ENCODE measurements at places on chromosomes 13 and 19.
A peak's percentile ranks its signal among the peaks of the same experiment; 100 is the strongest.

DNA sequence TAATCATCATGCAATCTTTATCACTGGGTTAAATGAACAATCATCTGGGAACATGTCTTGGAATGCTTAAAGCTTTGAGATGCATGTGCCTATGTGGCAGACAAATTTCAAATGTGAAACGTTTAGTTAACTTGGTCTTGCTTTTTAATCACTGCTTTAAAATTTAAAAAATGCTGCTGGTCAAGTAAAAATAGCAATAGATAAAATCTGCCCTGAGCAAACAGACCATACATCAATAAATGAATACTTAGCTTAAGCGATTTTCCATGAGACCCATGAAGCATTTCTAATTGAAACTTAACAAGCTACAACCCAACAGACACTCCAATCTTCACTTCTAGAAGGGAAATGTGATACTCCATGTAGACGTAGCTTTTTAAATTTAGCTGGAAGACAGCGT is 1.9 kb upstream of the KL start:
- peaks cover 13% of the 10 kb centered on the region for H3K27me3 ChIP-seq
- H3K4me1 ChIP-seq, result peaks cover 1% of the 10 kb centered on the region
- H3K27ac ChIP-seq, result no peak overlapping the region
- DNase-seq, result no peak

DNA sequence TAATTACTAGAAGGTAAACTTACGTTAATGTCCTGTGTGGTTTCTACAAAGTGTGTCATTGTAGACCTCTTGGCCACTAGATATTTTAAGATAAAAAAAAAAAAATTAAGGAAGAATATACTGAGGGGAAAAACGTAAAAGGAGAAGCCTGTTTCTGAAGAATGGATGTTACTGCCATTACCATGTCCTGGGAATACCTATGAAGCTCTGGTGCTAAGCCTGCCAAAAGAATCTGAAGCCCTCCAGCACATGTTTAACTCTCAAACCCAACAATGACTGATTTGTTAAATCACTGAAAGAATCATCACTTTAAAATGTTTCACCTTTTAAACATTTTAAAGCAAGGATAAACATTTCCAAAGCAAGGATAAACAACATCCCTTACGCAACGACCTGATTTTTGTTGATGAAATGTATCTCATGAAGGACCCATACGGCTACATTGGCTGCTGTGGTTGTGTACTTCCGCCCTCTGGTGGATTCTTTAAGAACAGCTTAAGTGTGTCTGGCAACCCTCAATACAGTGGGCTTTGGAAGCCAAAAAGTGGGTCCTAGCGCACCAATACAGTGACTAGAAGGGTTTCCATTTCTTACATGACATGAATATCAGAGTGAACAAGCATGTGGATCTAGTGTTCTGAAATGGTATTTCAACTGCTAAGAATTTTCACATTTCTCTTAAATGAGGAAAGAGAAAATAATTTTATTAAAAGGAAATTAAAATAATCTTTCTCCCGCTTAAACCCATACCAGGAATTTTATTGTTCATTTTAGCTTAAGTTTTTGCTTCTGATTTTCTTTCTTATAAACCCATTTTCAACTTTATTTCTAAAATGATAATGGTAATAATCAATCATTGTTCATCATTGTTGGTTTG is 74.5 kb upstream of the RAP2A start:
- DNase-seq, result peak; percentile 85
- no peaks in the 10 kb centered on the region for H3K4me1 ChIP-seq
- no peaks in the 10 kb centered on the region for H3K27me3 ChIP-seq
- H3K36me3 ChIP-seq, result no peaks in the 10 kb centered on the region
- no peak overlapping the region for H3K27ac ChIP-seq

- peak; percentile 87 for DNase-seq
- no peaks in the 10 kb centered on the region for H3K36me3 ChIP-seq
- H3K4me1 ChIP-seq, result no peaks in the 10 kb centered on the region
- no peak overlapping the region for H3K27ac ChIP-seq
- H3K4me3 ChIP-seq, result no peak overlapping the region
- H3K27me3 ChIP-seq, result no peaks in the 10 kb centered on the region
These were observed 1.1 kb upstream of the ZNF763 start for GRCh38 chr19:11963566-11964355.

- H3K4me1 ChIP-seq, result no peaks in the 10 kb centered on the region
- no peak overlapping the region for H3K4me3 ChIP-seq
- H3K27ac ChIP-seq, result no peak overlapping the region
- H3K27me3 ChIP-seq, result no peaks in the 10 kb centered on the region
- no peaks in the 10 kb centered on the region for H3K36me3 ChIP-seq
These were observed 83.7 kb downstream of the AKAP11 start for GRCh38 chr13:42355491-42356183.

- H3K4me3 ChIP-seq, result no peak overlapping the region
- H3K4me1 ChIP-seq, result no peaks in the 10 kb centered on the region
- no peak overlapping the region for H3K27ac ChIP-seq
- no peaks in the 10 kb centered on the region for H3K36me3 ChIP-seq
These were observed 7.0 kb upstream of the MAP2K2 start for GRCh38 chr19:4130744-4131438.

- H3K27me3 ChIP-seq, result no peaks in the 10 kb centered on the region
- H3K4me1 ChIP-seq, result no peaks in the 10 kb centered on the region
- no peak overlapping the region for H3K4me3 ChIP-seq
These were observed 120.7 kb upstream of the OBI1 start for GRCh38 chr13:78779608-78780007.

GRCh38 chr13:65028101-65028500 is 2202.0 kb downstream of the PCDH9 start:
- H3K27ac ChIP-seq, result no peak overlapping the region
- no peaks in the 10 kb centered on the region for H3K4me1 ChIP-seq
- DNase-seq, result no peak
- H3K27me3 ChIP-seq, result no peaks in the 10 kb centered on the region
- no peak overlapping the region for H3K4me3 ChIP-seq

- no peak for DNase-seq
- no peaks in the 10 kb centered on the region for H3K36me3 ChIP-seq
- H3K27ac ChIP-seq, result no peak overlapping the region
- no peaks in the 10 kb centered on the region for H3K4me1 ChIP-seq
These were observed 94.2 kb upstream of the GJB6 start for GRCh38 chr13:20326276-20326675.

- DNase-seq, result no peak
- peaks cover 2% of the 10 kb centered on the region for H3K4me1 ChIP-seq
- no peaks in the 10 kb centered on the region for H3K27me3 ChIP-seq
- no peaks in the 10 kb centered on the region for H3K36me3 ChIP-seq
These were observed 55.0 kb downstream of the LRCH1 start for GRCh38 chr13:46607768-46608564.

- no peak overlapping the region for H3K27ac ChIP-seq
- no peak for DNase-seq
- H3K4me1 ChIP-seq, result no peaks in the 10 kb centered on the region
These were observed 939.2 kb upstream of the ATXN8OS start for GRCh38 chr13:69168436-69168835.

GRCh38 chr13:39765801-39766463 is 110.5 kb downstream of the COG6 start:
- H3K4me3 ChIP-seq, result no peak overlapping the region
- no peaks in the 10 kb centered on the region for H3K4me1 ChIP-seq
- H3K36me3 ChIP-seq, result no peaks in the 10 kb centered on the region
- H3K27ac ChIP-seq, result no peak overlapping the region

DNA sequence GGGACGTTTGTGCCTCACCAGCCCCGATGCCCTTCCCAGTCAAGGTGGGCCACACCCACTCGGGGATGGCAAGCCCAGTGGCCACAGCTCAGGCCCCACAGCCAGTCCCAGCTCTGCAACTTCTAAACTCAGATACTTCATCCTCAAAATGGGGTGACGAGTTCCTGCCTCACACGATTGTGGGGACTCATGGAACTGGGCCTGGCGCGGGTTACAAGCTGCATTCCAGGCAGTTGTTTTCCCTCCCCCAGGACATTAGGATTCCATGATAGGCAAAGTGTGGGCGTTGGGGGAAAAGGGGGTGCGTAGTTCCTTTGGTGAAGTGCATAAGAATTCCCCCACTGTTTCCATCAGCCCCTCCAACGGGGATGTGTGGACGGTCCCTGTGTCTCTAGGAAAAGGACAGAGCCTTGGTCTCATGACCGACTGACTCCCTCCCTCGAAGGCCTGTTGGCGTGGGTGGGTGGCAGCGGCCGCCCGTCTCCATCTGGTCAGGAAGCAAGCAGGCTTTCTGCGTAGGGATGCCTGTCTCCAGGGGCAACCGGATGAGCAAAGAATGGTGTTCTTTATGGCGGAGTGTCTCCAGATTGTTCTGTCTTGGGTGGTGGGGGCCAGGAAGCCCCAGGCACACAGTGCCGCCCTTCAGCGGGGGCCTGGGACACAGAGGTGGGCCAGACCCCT is 21.1 kb upstream of the NPAS1 start:
- H3K27me3 ChIP-seq, result no peaks in the 10 kb centered on the region
- no peak overlapping the region for H3K27ac ChIP-seq
- DNase-seq, result no peak
- H3K4me1 ChIP-seq, result no peaks in the 10 kb centered on the region
- H3K36me3 ChIP-seq, result peaks cover 5% of the 10 kb centered on the region

DNA sequence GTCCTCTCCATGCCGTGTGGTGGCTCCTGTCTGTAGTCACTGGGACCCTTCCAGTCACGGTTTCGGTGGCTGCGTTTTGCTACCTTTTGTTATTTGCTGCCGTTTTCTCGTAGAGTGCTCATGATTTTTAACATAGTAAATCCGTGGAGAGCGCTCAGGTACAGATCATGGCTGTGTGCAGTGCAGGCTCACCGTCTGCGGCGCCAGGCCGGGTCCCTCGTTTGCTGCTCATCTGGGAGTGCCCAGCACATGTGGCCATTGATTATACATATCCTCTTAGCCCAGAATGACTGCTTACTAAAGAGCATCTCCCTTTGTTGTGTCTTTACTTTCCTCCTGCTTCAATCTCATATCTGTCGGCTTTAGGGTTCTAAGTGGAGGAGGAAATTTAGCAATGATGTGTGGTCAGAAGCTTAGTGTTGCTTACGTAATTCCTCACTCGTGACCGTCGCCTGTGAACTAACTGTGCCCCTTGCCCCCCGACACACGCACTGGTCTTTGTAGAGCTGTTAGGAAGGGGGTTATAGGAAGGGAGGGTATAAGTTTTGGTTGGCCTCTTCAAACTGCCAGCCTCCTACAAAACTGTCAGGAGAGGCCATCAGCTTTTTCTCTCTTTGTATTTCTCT is 31.8 kb downstream of the TFDP1 start:
- H3K36me3 ChIP-seq, result peaks cover 2% of the 10 kb centered on the region
- DNase-seq, result no peak
- no peaks in the 10 kb centered on the region for H3K27me3 ChIP-seq
- no peak overlapping the region for H3K4me3 ChIP-seq

- H3K27ac ChIP-seq, result no peak overlapping the region
- no peaks in the 10 kb centered on the region for H3K4me1 ChIP-seq
- no peak for DNase-seq
- H3K4me3 ChIP-seq, result no peak overlapping the region
- H3K27me3 ChIP-seq, result no peaks in the 10 kb centered on the region
These were observed 496.7 kb downstream of the EFNB2 start for GRCh38 chr13:106038752-106039151.

- no peak overlapping the region for H3K4me3 ChIP-seq
- H3K27ac ChIP-seq, result no peak overlapping the region
- DNase-seq, result no peak
- H3K4me1 ChIP-seq, result no peaks in the 10 kb centered on the region
These were observed 20.7 kb downstream of the SETDB2 start for GRCh38 chr13:49464621-49465325.

DNA sequence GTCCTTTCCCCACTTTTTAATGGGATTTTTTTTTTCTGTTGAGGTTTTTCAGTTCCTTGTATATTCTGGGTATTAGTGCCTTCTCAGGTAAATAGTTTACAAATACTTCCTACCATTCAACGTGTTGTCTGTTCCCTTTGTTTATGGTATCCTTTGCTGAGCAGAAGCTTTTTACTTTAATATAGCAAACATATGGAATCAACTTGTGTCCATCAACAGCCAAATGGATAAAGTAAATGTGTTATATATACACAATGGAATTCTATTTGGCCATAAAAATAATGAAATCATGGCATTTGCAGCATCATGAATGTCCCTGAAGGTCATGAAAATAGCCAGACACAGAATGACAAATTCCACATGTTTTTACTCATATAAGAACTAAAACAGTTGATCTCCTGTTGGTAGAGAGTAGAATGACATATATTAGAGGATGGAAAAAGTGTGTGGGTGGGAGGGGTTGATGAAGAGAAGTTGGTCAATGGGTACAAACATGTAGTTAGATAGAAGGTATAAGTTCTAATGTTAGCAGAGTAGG is 500.8 kb downstream of the SLITRK6 start:
- peak; percentile 6 for DNase-seq
- H3K27me3 ChIP-seq, result no peaks in the 10 kb centered on the region
- H3K4me3 ChIP-seq, result no peak overlapping the region
- H3K4me1 ChIP-seq, result no peaks in the 10 kb centered on the region
- no peaks in the 10 kb centered on the region for H3K36me3 ChIP-seq
- no peak overlapping the region for H3K27ac ChIP-seq

GRCh38 chr19:16141043-16141442 is 2.4 kb upstream of the HSH2D start:
- DNase-seq, result no peak
- H3K27ac ChIP-seq, result no peak overlapping the region
- no peaks in the 10 kb centered on the region for H3K4me1 ChIP-seq
- no peaks in the 10 kb centered on the region for H3K36me3 ChIP-seq
- H3K27me3 ChIP-seq, result no peaks in the 10 kb centered on the region
- no peak overlapping the region for H3K4me3 ChIP-seq

- DNase-seq, result no peak
- H3K4me1 ChIP-seq, result no peaks in the 10 kb centered on the region
- H3K27ac ChIP-seq, result no peak overlapping the region
These were observed 108.3 kb downstream of the DOCK9 start for GRCh38 chr13:98869408-98870090.

- H3K27ac ChIP-seq, result no peak overlapping the region
- H3K4me1 ChIP-seq, result no peaks in the 10 kb centered on the region
- no peaks in the 10 kb centered on the region for H3K36me3 ChIP-seq
- no peak overlapping the region for H3K4me3 ChIP-seq
- H3K27me3 ChIP-seq, result no peaks in the 10 kb centered on the region
- no peak for DNase-seq
These were observed 11.6 kb downstream of the ARRDC5 start for GRCh38 chr19:4891066-4891465.

DNA sequence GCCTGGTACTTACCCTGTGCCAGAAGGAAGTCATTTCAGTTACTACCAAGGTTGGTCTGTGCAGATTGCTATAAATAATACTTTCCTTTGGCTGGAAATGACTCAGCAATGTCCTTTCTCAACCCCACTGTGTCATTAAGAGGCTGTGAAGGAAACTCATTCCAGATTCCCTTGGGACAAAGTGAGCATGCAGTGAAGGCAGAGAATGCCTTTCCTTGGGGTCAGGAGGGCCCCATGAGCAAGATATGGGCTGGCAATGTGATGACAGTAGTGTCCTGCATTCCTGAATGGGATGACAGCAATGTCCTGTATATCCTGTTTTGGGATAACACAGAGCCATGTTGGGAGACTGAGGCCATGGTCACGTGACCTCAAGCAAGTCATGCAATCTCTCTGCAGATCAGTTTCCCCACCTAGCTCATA is 213.1 kb upstream of the TMTC4 start:
- no peak overlapping the region for H3K27ac ChIP-seq
- no peaks in the 10 kb centered on the region for H3K36me3 ChIP-seq
- no peak overlapping the region for H3K4me3 ChIP-seq
- no peaks in the 10 kb centered on the region for H3K27me3 ChIP-seq

Data from mesendoderm (in vitro differentiated cells).